Glutamatergic neuron (in vitro differentiated cells): ENCODE measurements at places on chromosomes 16 and 17. TPM values are rescaled to one million over a fixed set of nuclear protein-coding genes. Genes with fewer than 3 reads are reported as not detected.

GRCh38 chr16:21666772-21667171 is 3.0 kb downstream of the OTOA start:
- peaks cover 2% of the 10 kb centered on the region for H3K27me3 ChIP-seq
- H3K4me3 ChIP-seq = no peak overlapping the region
- no peak overlapping the region for H3K27ac ChIP-seq

DNA sequence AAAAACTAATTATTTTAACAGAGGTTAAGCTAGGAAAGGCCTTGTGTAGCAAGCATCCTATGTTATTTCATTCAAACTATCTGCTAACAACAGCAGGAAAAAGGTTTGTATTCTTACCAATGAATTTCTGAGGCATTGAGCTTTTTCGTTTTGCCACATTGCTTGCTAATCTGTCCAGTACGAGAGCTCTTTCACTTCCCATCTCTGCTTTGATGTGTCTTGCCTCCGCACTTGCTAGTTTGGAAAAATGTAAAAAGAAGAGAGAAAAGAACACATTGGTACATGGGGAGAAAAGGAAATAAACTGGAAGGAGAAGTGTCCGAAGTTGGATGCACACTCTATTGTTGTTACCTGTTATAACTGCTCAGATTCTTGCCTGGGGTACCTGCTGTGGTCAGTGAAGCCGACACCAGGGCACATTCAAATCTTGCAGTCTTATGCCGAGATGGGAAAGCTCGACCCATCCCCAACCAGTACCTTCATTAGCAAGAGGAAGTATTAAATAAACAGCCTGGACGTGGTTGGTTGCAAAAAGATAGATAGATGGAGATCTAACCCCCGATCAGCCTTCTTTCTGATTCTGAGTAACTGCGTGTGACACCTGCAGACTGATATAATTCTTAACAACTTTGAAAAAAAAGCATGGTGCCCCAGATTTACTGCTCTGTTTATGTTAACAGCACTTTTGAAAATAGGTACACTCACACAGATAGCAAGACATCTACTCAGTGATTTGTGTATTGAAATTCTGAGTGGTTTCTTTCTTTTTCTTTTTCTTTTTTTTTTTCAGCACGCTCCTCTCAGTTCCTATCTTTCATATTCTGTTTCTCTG is 40.0 kb downstream of the GRB7 start:
- no peak overlapping the region for H3K27ac ChIP-seq
- H3K4me1 ChIP-seq = no peaks in the 10 kb centered on the region
- no peaks in the 10 kb centered on the region for H3K27me3 ChIP-seq
- no peak for DNase-seq
- no peak overlapping the region for H3K4me3 ChIP-seq

DNA sequence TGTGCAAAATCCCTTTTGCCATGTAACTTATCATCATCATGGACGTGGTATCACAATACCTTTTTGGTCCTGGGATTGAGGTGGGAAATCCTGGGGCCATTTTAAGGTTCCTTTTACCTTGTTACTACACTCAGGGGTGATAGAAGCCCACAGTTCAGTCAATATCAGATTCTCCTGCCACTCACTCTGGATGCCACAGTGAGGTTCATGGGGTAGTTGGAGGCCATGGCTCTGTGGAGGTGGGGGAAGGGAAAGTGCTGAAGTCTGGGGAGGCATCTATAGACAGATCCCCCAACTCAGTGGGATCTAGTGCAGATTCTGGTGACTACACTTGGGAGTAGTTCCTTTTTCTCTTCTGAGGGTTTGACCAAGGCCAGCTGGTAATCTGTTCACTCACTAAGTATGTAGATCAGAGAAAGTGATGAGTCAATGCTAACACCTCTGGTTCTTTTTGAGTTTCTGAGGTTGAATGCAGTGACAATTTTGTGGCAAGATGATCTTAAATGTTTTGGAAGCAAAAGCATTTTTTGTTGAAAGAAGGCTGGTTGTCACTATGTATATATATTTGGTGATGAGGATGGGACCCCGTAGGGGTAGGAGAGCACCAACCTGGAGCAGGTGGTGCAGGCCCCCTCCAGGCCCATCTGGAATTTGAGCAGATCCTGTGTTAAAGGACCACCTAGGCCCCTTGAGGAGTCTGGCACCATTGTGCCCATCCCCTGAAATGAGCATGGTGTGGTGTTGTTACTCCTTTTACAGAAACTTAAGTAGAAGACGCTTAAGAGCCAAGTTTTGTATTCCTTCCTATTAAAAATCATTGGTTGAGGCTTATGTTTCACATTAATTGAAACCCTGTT is 18.8 kb upstream of the IRF8 start:
- H3K27ac ChIP-seq = no peak overlapping the region
- H3K4me3 ChIP-seq = no peak overlapping the region
- no peaks in the 10 kb centered on the region for H3K27me3 ChIP-seq

Gene PRDM7
- total RNA-seq = not detected

Gene FAM171A2
- 81.3 TPM for total RNA-seq

Gene STAT3
- 68.0 TPM for total RNA-seq

Gene SLC5A2
- total RNA-seq = not detected

Gene AGRP
- total RNA-seq = not detected
